ENCODE measurements at places on chromosomes 13 and 19.

- DNase-seq: no peak
These were observed 1.9 kb downstream of the PTPRS start for GRCh38 chr19:5338656-5339197.

DNA sequence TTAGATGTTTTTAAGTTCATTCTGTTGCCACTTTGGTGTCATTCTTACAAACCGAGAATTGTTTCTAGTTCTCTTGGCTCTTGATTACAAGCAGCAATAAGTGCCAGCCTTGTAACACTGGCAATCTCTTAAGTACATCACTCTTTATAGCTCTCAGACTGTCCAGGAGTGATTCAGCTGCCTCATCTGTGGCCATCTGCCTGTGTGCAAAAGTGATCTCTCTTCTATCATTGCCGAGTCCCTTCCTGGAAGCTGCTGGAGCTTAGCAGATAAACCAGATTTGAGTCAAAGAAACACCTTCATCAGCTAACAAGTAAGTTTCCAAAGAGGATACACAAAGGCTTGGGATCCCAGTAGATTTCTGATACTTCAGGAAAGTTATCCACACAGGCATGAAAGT is 23.2 kb downstream of the STOML3 start:
- DNase-seq: no peak

DNA sequence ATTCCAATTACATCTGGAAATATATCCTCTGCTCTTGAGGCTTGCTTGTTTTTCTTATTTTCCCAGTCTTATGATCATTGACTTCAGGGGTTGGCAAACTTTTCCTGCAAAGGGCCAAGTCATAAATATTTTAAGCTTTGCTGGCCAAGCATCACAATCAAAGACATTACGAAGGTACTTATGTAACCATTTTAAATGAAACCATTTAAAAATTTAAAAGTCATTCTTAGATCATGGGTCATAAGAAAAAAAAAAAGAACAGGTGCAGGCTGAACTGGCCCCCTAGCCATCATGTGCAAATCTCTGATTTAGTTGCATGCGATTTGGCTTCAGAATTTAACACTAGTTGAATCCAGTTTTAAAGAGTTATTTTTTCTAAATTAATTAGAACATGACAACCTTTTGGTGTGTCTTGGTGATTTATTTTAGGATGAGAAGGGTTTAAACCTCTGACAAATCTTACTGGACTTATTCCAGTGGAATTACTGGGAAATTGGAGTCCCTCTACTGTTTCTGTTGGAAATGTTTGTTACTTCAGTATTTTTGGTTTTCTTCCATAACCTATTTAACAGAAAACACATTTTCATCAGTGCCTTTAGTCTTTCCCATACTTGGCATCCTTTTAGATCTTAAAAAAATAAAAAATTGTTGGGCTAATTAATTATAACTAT is 148.1 kb downstream of the NHLRC3 start:
- DNase-seq: no peak

- DNase-seq: no peak
These were observed 966 bp downstream of the JUNB start for GRCh38 chr19:12792051-12792852.

DNA sequence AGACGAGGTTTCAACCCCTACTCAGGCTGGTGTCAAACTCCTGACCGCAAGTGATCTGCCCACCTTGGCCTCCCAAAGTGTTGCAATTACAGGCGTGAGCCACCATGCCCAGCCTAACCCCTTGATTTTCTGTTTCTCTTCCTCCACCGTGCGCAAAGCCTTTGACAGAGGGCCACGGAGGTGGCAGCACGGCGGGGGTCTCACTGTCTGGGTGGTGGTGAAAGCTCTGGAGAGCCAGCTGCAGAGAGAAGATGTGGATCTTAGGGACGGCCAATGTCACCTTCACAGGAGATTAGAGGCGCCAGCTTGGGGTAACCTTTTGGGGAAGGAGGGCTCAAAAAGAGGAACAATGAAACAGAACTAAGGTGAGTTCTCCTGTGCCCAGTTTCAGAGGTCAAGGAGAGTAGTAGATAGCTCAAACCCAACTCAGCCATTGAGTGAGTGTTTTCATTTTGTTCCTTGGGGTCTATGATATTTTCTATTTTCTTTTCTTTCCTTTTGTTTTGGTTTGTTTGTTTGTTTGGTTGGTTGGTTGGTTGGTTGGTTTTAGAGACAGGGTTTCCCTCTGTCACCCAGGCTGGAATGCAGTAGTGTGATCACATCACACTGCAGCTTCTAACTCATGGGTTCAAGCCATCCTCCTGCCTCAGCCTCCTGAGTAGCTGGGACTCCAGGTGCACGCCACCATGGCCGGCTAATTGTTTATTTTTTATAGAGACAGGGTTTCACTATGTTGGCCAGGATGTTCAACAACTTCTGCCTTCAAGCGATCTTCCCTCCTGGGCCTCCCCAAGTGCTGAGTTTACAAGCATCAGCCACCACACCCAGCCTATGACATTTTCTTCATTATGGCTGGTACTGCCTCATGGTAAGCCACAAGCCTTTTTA is 37.7 kb downstream of the GPR42 start:
- DNase-seq: no peak

DNA sequence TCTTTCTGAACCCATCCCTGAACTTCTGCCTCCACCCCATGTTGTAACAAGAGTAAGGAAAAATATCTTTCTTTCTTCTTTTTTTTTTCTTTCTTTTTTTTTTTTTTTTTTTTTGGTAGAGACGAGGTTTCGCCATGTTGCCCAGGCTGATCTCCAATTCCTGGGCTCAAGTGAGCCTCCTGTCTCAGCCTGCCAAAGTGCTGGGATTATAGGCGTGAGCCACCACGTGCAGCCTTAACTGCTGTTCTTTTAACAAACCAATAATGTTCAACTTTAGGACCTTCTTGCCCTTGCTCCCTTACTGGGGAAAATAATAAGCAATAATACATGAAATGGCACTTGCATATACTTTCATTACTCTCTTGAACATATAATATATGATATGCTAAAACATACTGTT is 19.6 kb downstream of the GPR183 start:
- DNase-seq: no peak

GRCh38 chr13:79328510-79328909 is 77.5 kb downstream of the RBM26 start:
- DNase-seq: no peak

- no peak for DNase-seq
These were observed at the start of gene DZIP1 for GRCh38 chr13:95644601-95645052. DZIP1 (minus strand) TSS chr13:95644706; CDS start chr13:95642029, 2,677 bp downstream.

DNA sequence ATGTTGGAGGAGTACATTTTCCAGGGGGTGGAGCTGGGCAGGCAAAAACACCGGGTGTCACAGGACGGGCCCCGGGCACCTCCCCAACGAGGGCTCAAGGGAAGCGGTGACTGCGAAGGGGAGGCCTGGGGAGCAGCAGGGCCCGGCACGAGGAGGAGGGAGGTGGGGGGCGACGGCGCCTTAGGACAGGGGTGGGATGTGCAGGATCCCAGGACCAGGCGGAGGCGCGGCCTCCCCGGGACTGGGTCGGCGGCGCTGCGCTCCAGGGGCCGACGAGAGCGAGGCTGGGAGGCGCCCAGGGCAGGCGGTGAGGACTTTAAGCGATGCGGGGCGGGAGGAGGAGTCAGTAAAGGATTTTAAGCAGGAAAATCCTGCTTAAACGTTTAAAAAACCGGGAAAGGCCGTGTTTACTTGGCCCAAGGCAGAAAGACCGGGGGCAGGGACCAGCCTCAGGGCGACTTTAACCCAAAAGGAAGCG is 427 bp downstream of the ZNF160 start:
- DNase-seq: peak; percentile 2

GRCh38 chr19:30450835-30451321 is 78.7 kb downstream of the ZNF536 start:
- DNase-seq: no peak

- no peak for DNase-seq
These were observed 4.5 kb upstream of the ADGRE2 start for GRCh38 chr19:14782626-14783409.

GRCh38 chr19:43720936-43721335 is 5.1 kb downstream of the IRGC start:
- no peak for DNase-seq

- DNase-seq: no peak
These were observed 43.1 kb downstream of the PAN3 start for GRCh38 chr13:28181413-28181812.

DNA sequence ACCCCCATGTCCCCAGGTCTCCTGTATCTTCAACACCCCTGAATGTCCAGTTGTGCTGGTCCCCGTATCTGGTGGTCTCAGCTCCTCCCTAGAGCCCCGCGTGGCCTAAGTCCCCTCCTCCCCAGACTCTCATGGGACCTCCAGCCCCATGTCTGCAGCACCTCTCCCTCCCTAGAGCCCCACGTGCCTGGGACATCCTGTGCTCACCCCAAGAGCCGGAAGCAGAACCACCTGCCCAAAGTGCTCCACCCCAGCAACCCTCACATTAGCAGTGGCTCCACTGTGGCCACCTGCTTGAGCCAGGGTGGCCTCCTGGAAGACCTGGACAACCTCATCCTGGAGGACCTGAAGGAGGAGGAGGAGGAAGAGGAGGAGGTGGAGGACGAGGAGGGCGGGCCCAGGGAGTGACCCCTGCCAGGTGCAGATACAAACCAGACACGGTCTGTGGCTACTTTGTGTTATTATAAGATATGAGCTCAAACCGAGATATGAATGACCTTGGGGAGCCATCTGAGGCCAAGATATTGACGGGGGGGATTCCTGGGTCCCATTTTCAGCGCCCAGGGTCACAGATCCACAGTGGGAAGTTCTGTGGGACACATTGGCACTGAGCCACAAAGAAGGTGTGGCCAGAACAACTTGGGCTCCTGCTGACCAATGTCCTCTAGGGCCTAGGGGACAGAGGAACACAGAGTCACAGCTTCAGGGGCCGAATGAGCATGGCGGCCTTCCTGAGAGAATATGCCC is 6.0 kb downstream of the SHFL start:
- DNase-seq: no peak
